ENCODE measurements at places on chromosomes 3 and 15. TPM values are rescaled to one million over a fixed set of nuclear protein-coding genes. Genes with fewer than 3 reads are reported as not detected.

CFAP92 gene
- total RNA-seq, result not detected

TEX55 gene
- total RNA-seq, result not detected

GP5 gene
- total RNA-seq, result not detected

IL17RB gene
- total RNA-seq, result 0.12 TPM

CSK gene
- 31.3 TPM for total RNA-seq

CHST13 gene
- 2.0 TPM for total RNA-seq

KLHL40 gene
- not detected for total RNA-seq

TBL1XR1 gene
- 49.7 TPM for total RNA-seq

PLA2G4E gene
- not detected for total RNA-seq

ADGRG7 gene
- total RNA-seq, result not detected

EEF1AKMT4 gene
- total RNA-seq, result 23.3 TPM

MRAS gene
- 37.5 TPM for total RNA-seq

KLHL25 gene
- total RNA-seq, result 15.6 TPM

MAPKAPK3 gene
- total RNA-seq, result 99.1 TPM

DNA sequence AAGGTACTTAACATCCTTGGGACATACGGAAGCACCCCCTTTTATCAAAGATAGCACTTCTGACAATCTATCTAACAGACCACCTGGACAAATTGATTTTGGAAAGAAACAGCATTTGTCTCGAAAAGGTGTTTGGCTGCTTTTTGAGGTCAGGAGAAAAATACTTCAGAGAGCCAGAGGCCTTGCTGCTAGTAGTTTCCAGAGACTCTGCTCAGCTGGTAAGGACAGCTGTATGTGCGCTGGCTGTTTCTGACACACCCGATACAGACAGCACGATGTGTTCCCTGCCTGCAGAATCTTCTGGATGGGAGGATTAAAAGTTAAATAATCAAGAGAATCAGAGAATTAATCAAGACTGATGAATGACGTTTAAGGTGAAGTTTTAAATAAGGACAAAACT, 15.6 kb upstream of the GYG1 start:
- DNase-seq, result no peak

GRCh38 chr3:58421004-58421403, 12.6 kb downstream of the PDHB start:
- no peak for DNase-seq

- no peak for DNase-seq
Measured at GRCh38 chr15:46703871-46704637, 1013.3 kb upstream of the SEMA6D start.

DNA sequence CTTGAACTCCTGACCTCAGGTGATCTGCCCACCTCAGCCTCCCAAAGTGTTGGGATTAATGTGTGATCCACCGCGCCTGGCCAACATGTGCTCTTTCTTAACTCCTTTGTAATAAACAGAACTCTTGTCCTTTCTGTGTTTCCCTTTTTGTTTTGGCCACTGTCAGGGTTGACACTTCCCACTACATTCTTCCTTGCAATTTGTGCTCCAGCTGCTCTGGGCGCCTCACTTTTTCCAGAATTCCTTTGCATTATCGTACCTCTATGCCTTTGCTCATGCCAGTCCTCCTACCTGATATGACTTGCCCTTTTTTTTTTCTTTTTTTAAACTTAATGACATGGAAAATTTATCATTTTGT, 38.8 kb upstream of the SMAD3 start:
- DNase-seq, result no peak

- DNase-seq, result no peak
Measured at GRCh38 chr3:125398952-125399351, 23.8 kb upstream of the ZNF148 start.

GRCh38 chr15:56383010-56383409, 17.8 kb downstream of the TEX9 start:
- DNase-seq, result no peak

DNA sequence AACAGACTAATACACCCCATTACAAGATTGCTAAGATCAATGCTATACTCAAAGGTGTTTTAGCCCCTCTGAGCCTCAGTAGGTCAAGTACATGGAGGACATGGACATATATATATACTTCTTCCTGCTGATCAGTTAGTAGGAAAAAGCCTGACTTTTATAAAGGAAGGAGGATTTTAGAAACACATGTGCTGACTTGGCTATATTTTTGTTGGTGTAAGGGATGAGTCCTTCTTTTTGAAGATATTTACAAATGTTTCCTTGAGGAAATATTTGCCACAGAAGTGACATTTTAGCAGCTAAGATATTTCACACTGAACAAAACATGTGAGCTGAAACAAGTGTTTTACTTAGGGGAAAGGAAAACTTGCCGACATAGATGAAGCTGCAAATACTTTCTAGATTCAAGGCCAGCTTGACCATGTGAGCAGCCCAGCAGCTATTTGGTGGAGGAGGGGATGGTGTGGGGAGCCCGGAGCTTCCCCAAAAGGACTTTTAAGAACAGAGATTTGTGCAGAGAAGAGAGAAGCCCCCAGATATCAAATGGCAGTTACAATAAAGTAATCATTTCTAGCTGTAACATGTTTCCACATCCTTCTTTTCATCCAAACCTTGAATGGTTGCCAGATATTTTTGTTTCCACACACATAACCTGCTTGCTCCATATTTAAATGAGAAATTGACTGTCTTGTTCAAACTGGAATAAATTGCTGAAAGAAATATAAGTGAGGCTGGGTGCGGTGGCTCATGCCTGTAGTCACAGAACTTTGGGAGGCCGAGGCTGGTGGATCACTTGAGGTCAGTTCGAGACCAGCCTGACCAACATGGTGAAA, 111.7 kb upstream of the NR2F2 start:
- DNase-seq, result no peak

GRCh38 chr3:100006570-100007271, 107.6 kb downstream of the FILIP1L start:
- no peak for DNase-seq

- no peak for DNase-seq
Measured at GRCh38 chr3:105864212-105864611, 4.6 kb downstream of the CBLB start.

DNA sequence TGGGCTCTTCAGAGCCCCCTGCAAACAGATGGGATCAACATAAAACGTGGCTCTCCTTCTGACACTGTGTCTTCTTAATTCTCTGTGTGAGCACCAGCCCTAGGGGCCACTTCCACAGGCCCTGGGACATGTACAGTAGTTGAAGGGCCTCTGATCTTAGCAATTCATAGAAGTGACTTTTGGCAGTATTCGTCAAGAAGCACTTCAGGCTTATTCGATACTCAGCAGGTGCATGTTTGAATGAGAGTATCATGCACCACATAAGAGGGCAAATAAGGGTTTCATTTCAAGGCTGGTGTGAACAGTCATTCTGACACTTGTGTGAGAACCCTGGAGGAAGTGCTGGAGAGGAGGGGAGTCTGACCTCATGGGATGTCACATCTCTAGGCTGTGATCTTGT, 113.9 kb downstream of the GABRG3 start:
- DNase-seq, result no peak

DNA sequence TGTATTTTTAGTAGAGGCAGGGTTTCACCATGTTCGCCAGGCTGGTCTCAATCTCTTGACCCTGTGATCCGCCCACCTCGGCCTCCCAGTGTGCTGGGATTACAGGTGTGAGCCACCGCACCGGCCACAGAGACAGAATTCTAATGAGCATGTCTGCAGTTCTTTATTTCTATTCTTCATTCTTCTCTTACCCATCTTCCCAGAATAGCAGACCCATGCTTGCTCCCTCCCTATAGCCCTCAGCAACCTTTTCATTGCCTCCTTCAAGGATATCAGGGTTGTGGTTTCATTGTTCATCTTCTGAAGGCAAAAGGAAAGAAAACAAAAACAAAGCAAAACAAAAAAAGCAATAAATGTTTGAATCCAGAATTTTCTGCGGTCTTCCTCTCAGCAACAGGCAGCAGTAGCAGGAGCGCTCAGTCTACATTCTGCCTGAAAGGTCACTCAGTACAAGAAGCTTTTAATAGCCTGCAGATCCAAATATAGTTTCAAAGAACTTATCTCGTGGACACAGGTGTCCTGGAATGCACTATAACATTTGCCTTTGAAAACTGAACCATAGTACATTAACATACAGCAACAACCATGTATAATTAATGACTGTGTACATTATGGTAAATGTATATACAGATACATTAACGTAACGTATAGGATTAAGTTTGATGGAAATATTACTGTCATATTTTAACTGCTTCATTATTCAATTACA, at the start of gene SMCO1:
SMCO1 (minus strand) TSS at position 434 of the 709 bp plus-strand sequence; CDS start at position 297, 137 bp downstream.
- no peak for DNase-seq

DNA sequence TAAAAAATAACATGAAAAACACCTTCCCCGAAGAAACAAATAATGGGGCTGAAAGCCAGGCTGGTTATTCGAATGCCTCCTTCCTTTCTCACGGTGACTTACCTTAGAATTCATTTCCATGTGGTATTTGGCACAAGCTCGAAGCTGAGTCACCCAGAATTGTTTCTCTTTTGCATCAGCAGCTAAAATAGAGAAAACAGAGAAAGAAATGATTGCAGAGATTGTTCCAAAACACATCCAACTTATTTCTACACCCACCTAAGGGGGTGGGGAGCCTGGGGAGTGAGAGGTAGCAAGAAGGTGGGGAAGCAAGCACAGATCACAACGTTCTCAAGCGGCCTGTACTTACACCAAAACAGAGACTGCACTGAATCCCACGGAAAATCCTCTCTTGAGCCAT, 104.7 kb downstream of the OSBPL10 start:
- DNase-seq, result no peak

DNA sequence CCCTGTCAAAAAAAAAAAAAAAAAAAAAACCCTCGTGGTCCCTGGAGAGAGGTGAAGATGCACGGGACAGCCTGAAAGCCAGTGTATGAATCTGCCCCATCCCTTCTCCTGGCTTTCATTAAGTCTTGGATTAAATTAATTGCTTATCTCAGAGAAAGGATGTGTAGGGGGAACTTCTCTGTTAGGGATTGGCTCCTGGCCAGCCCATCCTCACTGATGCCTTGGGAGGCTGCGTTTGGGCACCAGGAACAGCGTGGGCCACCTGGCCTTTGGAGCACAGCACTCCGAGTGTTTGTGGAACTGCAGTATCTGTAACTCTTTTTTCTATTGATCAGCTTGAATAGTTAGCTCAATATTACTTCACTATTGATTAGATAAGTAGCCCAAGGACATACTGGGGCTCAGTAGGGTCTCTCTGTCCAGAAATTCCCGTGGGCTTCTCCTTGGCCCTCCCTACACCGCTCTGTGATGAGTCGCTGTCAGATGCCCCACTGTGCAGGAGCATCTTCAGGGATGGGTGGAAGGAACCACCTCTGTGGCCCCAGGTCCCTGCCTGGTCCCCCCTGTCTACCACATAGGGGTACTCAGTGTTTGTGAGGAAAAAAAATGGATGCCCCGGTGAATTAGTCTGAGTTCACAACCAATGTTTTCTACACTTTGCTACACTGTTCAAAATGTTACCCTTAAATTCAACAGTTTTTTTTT, 2.0 kb downstream of the PXYLP1 start:
- DNase-seq, result no peak

- DNase-seq, result no peak
Measured at GRCh38 chr15:94229591-94230369, 1.6 kb upstream of the MCTP2 start.

- no peak for DNase-seq
Measured at GRCh38 chr3:90134090-90134489, 1026.7 kb downstream of the EPHA3 start.

DNA sequence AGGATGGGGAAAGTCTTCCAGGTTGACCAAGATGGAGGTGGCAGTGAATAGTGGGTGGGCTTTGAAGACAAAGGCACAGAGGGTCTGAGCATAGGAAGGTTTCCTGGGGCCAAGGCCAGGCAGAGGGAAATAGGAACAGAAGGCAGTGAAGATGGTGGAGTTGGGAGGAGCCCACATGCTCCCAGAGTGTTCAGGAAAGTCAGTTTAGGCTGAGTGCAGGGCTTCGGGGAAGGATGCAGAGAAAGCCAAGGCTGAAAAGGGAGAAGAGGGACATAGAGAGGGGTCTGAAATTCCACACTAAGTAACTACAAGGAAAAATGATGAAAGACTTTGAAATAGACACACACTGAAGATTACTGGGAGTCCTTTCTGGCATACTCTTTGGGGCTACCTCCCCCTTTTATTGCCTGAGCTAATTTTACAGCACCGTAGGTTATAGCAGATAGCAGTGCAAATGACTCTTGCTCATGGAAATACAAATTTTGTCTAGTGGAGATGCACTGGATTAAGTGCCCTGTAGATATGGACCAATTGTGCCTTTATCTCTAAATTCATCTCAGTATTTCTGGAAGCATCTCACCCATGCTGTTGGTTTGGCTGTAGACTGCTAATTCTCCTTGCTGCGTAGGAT, 3.8 kb downstream of the CX3CR1 start:
- DNase-seq, result no peak

- DNase-seq, result peak; percentile 78
Measured at GRCh38 chr3:49171119-49171774, at the start of gene KLHDC8B. KLHDC8B (plus strand) TSS chr3:49171598; CDS start chr3:49172770, 1,172 bp downstream.

GRCh38 chr15:90360746-90361145, 8.7 kb downstream of the ZNF774 start:
- no peak for DNase-seq

GRCh38 chr15:42679285-42680141, 57.4 kb downstream of the CDAN1 start:
- DNase-seq, result peak; percentile 6

DNA sequence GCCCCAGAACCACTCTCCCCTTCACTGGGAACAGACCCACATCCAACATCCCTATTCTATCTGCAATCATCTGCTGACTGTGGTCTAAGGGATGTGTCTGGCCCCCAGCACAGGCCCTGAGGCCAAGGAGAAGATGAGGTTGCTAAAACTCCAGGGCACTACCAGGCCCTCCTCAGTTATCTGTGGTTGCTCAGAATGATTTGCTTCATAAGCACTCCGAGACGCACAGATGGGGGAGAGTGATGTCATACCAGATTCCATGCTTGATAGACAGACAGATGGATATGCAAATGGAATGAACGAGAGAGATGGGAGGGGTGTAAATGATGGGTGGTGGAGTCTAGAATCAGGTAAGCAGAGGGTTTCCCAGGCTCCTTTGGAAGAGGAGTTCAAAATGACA, 57.8 kb downstream of the CEMIP start:
- no peak for DNase-seq

Data from G401 (cell line).